ENCODE measurements at places on chromosomes 7 and 10. TPM values are rescaled to one million over a fixed set of nuclear protein-coding genes. Genes with fewer than 3 reads are reported as not detected.

DNA sequence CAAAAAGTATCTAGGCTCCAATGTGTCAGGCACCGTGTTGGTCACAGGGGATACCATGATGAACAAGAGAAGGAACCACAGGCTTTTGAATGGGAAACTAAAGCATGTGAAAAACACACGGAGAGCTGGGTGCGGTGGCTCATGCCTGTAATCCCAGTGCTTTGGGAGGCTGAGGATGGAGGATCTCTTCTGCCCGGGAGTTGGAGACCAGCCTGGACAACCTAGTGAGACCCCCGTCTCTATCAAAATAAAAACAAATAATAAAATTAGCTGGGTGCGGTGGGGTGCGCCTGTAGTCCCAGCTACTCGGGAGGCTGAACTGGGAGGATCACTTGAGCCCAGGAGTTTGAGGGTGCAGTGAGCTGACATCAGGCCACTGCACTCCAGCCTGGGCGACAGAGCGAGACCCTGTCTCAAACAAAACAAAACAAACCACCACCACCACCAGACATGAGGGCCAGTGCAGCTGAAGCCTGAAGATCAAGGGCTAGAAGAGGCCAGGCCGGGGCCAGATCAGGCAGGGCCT, 611 bp upstream of the COPS6 start:
- no peak for DNase-seq

The LRRN3 gene
- polyA plus RNA-seq: 4.3 TPM

The RAB18 gene
- 117 TPM for polyA plus RNA-seq

The AS3MT gene
- polyA plus RNA-seq: 21.8 TPM

The OR2A5 gene
- 0.18 TPM for polyA plus RNA-seq

DNA sequence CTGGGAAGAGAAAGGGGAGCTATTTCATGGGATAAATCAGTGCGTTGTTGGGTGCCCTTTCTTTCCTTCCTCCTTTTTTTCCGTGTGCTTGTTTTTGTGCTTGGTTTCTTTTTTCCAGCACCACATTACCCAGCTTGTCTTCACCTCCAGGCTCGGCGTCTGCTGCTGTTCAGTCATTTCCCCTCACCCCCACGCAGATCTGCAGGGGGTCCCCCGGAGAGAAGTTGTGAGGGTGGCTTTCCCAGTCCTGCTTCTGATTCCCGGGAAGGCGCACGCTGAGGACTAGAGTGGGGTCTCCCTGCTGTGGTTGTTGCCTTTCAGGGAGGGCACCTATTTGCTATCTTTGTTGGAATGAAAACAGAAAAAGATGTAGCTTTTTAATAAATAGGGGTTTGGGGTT, 1.6 kb downstream of the CAMK1D start:
- no peak for DNase-seq

The AKR1E2 gene
- 12.9 TPM for polyA plus RNA-seq

- no peak for DNase-seq
Measured at GRCh38 chr7:146115548-146115850, 1.1 kb upstream of the CNTNAP2 start.

- no peak for DNase-seq
Measured at GRCh38 chr7:117086788-117087187, 133.5 kb downstream of the ST7 start.

DNA sequence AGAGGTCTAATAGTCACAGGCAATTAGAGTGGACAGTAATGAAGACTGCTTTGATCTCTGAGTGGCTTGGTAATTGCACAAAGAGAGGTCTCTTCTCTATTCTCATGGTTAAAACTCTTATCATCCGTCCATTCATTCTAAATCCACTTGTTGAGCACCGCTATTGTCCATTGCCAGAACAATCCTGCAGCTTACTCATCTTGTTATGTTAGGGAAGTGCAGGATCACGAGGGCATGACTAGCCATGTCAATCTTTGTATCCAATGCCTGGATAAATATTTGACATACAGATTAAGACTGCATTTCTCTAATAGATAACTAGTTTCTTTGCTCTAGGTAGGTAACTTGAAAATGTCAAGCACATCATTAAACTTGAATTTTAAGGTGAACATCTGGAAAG, 14.9 kb downstream of the SFTPD start:
- DNase-seq: no peak

Data from left kidney (tissue), 8 donors.